ENCODE measurements at places on chromosomes 12 and 14.

- DNase-seq, result no peak
Measured at GRCh38 chr14:52253503-52253902, 14.0 kb upstream of the PTGDR start.

- DNase-seq, result no peak
Measured at GRCh38 chr12:108128221-108129016, 669 bp upstream of the WSCD2 start.

DNA sequence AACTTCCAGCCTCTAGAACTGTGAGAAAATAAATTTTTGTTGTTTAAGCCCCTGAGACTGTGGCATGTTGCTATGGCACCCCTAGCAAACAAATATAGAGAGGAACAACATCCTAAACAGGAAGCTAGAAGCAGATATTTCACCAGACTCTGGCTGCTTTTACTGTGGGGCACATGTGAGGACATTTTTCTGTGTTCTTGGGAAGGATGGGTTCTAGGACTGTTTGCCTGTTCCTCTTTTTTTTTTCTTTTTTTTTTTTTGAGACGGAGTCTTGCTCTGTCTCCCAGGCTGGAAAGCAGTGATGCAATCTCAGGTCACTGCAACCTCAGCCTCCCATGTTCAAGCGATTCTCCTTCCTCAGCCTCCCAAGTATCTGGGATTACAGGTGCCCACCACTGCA is 4.2 kb upstream of the HRK start:
- DNase-seq, result no peak

- DNase-seq, result no peak
Measured at GRCh38 chr14:23450379-23450778, 14.9 kb upstream of the MYH7 start.

DNA sequence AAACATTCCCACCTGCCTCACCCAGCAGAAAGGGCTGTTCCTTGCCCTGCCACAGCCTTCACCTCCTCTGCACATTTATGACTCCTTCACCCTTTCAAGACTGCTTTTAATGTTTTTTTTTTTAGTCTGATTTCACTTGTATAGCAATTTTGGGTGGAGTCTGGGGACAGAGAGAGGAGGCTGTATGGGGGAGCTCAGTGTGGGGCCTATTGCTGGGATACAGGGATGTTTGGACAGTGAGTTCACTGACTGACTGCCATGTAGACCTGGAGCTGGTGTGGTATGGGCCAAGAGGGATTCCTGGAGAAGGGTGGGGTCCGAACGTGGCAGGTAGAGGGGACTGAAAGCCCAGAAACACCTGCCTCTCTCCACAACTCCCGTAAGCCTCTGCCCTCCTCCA is 1.9 kb upstream of the KRT85 start:
- DNase-seq, result no peak

- no peak for DNase-seq
Measured at GRCh38 chr14:65025818-65026217, 39.1 kb downstream of the FNTB start.

- DNase-seq, result no peak
Measured at GRCh38 chr14:61229475-61229888, 51.7 kb downstream of the TMEM30B start.

- DNase-seq, result no peak
Measured at GRCh38 chr12:11717519-11717961, 68.1 kb downstream of the ETV6 start.

DNA sequence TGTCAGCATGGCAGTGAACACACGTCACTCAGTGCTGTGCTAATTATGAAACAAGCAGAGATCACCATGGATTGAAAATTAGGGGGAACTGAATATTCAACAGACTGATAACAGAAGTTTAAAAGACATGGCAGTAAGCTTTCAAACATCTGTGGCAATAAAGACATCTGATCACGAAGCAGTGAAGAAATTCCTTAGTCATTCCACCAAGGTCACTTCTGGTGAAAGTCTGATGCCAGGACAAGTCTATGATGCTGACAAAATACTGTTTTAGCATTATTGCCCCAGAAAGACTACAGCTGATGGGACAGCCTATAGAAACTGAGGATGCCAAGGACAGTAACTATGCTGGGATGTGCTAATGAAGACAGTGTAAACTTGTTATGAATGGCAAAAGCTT is 126.9 kb upstream of the RBM19 start:
- DNase-seq, result no peak

GRCh38 chr14:29236401-29236800 is 469.8 kb downstream of the FOXG1 start:
- DNase-seq, result no peak

DNA sequence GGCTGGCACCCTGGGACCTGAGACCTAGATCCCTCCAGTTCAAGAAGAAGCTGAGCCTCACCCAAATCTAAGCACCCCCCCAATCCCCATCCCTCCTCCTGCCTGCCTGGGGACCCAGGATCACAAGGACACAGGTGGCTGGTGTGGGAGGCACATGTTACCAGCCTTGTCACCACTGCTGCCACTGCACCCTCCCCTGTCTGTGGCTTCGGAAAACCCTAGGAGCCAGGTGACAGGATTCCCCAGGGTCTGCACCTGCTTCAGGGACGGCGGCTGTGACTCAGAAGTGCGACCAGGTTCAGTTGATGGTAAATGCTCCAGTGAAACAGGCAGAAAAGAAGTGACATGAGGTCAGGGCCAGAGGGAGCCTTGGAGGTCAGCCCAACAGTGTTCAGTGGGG is 62.8 kb upstream of the FAM222A start:
- DNase-seq, result no peak

- no peak for DNase-seq
Measured at GRCh38 chr14:68655021-68655831, 137.6 kb downstream of the ZFP36L1 start.

DNA sequence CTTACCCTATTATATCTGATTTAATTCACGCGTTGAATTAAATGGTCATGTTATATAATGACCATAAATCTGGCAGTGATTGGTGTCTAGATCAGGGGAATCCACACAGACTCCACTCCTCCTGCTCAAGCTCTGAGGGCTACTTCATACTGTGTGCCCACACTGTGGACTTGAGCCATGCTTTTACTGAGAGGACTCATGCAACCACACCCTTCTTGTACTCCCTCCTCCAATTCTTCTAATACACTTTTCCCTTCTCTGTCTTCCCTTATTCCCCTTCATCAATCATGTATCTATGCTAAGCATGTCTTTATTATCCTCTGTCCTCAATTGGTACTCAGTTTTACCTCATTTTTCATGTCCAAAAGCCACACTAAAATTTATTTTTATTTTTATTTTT is 37.7 kb upstream of the LRFN5 start:
- DNase-seq, result no peak

DNA sequence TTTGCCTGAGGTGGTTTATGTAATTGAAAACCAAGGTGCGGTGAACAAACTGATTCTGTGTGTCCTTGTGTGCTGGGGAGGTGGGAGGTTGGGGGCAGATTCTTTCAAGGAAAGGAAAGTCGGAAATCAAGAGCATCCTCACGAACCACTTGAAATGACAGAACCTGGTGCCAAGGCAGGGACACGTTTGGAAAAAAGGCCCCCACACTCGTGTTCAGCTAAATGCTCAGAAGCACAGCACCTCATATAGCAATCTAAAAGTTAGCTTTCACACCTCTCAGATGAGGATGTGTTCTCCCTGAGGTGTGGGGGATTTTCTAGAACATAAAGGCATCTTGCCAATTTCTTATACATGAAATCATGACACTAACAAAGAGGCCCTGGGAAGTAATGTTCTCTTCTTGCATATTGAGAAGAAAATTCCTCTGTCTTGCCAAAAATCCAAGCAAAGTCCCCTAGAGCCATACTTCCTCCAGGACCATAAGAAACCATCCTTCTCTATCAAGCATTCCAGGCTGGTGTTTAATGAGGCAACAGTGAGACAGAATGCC is 119.6 kb downstream of the PLXNC1 start:
- DNase-seq, result no peak

DNA sequence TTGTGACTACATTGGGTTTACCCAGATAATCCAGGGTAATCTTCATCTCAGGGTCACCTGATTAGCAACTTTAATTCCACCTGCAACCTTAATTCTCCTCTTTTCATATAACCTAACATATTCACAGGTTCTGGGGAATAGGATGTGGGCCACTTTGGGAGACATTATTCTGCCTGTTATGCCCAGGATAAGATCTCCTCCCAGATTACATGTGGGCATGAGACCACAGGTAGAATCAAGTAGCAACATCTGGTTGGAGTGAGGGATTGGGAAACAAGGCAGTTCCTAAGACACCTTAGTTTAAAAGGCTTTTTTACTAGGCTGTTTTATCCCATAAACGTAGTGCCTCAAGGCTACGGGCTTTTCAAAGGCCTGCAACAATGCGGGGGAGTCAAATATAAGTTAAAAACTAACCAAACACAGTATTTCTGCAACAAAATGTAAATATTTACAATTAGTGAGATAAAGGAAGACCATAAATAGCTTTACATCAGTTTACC is 181.5 kb downstream of the FOXA1 start:
- no peak for DNase-seq

DNA sequence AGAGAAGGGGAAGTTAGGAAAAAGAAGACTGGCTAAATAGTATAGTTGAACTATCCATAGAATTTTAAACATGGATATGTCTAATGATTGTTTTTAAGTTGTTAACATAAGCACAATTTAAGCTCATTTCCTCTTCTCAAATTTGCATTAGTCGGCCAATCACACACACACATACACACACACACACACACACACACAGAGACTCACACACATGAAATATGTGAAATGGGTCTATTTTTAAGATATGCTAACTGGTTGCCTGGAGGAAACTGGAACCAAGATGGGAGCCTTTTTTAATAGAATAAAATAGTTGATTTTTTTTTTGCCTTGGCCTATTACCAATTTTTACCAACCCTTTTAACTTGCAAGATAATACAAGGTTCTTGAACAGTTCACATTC is 24.0 kb upstream of the STYK1 start:
- no peak for DNase-seq

DNA sequence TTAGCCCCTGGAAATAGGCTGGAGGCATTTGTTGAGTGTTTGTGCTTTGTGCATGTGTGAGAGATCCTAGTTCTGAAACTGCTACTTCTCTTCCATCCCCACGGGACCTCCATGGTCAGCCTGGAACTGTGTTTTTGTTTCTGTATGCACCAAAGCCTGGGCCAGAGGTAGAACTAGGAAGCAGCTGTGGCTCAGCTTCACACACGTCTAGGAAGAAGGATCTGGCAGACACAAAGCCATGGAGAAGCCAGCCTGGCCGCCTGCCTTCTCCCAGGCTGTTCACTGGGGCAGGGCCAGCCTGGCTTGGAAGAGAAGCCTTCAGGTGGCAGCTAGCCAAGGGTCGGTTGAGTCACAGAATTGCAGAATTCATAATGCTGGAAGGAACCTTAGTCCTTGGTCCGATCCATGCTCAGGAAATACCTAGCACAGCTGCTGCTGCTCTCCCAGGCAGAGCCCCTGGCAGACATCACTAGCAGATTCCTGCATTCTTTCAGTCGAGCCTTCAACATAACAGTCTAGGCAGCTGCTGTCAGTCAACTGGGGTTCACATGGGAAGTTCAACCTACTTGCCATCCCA is 27.0 kb downstream of the RIN3 start:
- DNase-seq, result no peak

- peak; percentile 34 for DNase-seq
Measured at GRCh38 chr12:117236456-117237001, 46.3 kb upstream of the FBXO21 start.

- no peak for DNase-seq
Measured at GRCh38 chr12:87384226-87384625, 645.0 kb downstream of the C12orf50 start.

GRCh38 chr12:131124487-131125280 is 171.0 kb downstream of the ADGRD1 start:
- no peak for DNase-seq

GRCh38 chr12:105671720-105672119 is 341.2 kb downstream of the C12orf75 start:
- no peak for DNase-seq

GRCh38 chr12:105436636-105437035 is 106.1 kb downstream of the C12orf75 start:
- DNase-seq, result no peak

GRCh38 chr14:96164861-96165490 is 39.7 kb upstream of the BDKRB2 start:
- no peak for DNase-seq

GRCh38 chr12:131856366-131857097 is 28.3 kb downstream of the MMP17 start:
- no peak for DNase-seq

DNA sequence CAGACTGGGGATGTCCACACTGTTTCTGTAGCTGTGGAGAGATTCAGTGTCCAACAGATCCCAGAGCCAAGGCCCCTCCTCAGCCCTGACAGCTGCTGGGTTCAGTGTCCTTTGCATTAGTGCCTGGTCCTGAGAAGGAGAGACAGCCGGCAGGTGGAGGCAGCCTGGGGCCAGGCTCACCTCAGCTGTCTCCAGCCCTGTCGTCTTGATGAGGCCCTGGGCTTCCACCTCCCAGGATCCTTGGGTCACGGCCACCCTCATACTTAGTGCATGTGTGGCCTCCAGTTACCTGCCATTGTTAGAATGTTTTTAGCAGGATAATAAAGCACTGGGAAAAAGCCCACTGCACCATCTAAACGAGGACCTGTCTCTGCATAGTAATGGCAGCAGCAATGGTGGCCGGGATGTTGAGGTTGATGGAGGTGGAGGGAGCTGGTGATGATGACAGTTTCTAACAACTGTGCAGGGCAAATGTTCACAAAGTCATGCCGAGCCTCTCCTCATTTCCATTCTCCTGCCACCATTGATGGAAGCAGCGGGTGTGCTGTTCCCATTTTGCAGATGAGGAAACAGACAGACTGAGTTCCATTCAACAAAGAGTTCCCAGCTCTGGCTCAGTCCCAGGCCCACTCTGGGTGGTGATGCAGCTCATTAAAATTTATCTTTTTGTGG is 17.7 kb downstream of the ASB2 start:
- DNase-seq, result no peak

DNA sequence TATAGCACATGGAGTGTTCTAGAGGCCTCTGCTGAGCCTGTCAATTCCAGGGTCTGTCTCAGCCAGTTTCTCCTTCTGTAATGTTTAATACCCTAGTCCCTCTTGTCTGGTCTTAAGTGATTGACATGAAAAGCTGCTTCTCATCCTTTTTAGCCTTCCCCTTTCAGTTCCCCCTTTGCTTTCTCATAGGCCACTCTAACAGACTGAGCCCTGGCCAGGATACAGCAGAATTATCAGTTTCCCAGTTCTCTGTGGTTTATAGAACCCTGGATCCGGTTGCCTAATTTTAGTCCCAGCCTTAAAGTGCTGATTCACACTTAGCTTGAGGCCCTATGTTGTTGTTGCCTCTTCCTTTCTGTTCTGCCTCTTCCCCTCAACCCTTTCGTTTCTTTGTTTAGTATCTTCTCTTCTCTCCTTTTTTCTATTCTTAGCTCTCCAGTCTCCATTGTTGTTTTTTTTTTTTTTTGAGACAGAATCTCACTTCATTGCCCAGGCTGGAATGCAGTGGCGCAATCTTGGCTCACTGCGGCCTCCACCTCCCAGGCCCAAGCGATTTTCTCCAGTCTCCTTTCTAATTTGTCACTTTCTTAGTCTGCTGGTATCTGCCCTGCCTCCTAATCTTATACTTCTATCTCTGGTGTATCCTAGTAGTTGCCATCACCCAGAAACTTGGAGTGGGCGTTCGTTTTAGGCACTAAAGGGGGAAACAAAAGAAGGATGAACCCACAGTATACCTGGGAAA is 2.9 kb upstream of the BIN2 start:
- no peak for DNase-seq
